ENCODE measurements at places on chromosomes 6 and 20.

DNA sequence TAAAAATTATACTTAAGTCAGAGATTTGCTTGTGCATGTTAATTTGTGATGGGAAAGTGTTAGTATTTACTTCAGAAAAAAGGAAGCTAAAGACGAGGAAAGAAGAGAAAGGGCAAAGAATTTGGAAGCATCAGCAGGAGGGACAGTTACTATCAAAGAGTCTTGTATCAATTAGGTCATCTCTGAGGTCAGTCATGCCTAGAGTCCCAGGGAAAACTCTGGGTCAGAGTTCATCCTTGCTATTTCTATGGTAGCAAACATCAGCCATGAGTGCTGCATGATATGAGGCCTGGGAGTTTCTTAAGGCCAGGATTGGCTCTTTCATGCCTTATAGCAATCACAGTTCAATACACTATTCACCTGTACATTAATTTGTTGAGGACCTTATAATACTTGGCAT lies 292.9 kb downstream of the FARS2 start:
- no peak for DNase-seq

GRCh38 chr6:47512872-47513271 lies 35.3 kb downstream of the CD2AP start:
- no peak for DNase-seq

GRCh38 chr6:53916804-53917463 lies 122.1 kb downstream of the LRRC1 start:
- no peak for DNase-seq

DNA sequence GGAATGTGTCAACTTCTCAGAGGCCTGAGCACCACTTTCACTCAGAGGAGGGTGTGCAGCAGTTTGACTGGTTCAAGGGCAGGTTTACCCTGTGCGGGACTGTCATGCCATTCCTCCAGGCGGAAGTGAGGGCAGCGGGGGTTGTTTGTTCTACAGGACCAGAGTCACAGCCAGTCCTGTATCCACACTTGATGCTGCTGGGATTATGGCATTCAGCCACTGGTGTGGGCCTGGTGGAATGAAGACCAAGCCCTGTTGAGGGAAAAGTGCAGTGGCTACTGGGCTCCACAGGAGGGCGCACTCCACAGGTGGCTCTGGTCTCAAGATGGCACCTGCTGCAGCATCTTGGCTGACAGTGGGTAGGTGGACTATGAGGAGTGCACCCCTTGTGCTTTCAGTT lies 14.8 kb downstream of the SEMG2 start:
- DNase-seq: no peak

- no peak for DNase-seq
Observed at GRCh38 chr20:16279320-16279719, 293.9 kb downstream of the KIF16B start.

- no peak for DNase-seq
Observed at GRCh38 chr6:107786709-107787588, 37.2 kb downstream of the SCML4 start.

GRCh38 chr20:63795178-63795830 lies 35.8 kb downstream of the ZBTB46 start:
- DNase-seq: no peak

All from esophagus squamous epithelium (tissue), 5 donors.